ENCODE measurements at places on chromosomes 12 and 14.

GRCh38 chr12:57770734-57771133 is 1.2 kb downstream of the METTL1 start:
- no peak for DNase-seq

DNA sequence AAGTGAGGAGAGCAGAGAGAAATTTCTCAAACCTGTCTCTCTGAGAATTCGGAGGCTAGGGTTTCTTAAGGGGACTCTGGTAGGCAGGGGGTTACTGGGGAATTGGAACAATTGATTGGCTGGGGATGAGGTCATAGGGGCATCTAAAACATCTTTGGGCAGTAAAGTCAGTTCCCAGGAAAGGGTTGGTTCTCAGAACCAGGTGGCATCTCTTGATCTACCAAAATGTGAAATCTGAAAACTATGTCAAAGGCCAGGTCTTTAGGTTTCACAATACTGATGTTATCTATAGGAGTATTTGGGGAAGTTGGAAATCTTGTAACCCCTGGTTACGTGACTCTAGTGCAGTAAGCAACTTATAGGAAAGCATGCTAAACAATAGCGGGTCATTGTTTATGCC is 6.9 kb downstream of the C12orf75 start:
- DNase-seq, result no peak

DNA sequence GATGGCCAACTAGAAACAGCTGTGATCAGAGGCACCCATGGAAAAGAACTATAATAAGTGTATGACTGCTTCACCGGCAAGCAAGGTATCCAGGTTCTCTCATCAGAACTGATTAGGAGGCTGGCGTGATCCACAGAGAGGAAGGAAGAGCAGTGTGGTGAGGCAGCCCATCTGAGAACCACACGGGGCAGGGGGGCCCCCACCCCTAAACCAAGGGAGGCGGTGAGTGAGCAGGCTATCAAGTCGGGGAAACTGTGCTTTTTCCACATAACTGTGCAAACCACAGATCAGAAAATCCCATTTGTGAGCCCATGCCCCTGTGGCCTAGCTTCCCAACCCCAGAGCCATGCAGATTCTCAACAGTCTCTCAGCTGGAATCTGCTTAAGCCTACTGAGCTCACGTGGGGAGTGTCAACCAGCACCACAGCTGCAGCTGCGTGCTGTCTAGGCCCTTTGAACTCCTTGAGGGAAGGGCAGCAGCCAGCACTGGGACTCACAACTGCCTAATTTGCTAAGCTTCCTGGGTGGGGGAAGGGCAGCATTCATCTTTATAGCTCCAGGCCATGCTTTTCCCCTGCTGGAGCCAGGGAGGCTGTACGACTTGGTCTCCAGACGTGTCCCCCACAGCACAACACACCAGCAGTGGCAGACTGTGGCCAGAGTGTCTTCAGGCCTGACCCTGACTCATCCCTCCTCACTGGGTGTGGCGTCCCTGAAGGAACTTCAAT is 444.4 kb upstream of the ATP2B1 start:
- DNase-seq, result peak; percentile 9

DNA sequence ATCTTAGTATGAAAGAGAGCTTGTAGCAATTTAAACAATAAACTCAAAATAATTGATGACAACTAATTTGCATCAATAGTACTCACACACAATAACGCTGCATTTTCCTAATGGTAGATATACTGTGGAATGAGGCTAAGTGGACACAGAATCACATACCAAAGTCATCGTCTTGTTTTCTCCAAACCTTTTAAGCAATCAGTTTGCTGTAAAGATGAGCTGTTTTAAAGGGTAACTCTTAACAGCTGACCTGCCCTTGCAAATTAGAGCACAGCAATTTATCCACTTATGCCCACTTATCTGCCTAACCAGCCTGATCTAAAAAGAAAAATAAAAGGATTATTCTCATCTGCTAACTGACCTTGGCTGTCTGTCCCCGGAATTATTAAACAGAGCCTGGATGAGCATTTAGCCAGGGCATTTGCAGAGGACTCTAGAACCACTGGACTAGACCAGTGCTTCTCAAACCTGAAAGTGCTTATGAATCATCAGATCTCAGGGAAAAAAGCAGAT is 174.3 kb upstream of the BCL2L14 start:
- no peak for DNase-seq

DNA sequence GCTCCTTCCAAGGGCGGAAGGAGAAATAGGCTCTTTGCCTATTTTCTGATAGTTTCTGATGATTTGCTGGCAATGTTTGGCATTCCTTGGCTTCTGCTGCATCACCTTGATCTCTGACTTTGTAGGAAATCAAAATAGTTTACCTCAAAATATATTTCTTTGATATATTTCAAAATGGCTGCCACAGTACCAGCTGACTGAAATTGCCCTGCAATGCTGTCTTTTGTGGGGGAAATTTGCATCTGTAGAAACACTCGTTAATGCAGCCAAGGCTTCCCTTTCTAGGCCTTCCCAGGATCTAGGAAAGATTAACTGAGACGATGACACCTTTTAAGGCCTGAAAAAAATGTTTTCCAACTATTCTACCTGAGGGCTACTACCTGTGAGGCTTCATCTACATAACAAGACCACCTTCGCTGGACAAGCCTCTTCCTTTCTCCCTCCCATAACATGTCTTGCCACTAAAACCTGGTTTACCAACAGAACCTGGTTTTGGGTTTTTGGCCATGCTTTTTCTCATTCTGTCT is 212.8 kb upstream of the SSTR1 start:
- no peak for DNase-seq

DNA sequence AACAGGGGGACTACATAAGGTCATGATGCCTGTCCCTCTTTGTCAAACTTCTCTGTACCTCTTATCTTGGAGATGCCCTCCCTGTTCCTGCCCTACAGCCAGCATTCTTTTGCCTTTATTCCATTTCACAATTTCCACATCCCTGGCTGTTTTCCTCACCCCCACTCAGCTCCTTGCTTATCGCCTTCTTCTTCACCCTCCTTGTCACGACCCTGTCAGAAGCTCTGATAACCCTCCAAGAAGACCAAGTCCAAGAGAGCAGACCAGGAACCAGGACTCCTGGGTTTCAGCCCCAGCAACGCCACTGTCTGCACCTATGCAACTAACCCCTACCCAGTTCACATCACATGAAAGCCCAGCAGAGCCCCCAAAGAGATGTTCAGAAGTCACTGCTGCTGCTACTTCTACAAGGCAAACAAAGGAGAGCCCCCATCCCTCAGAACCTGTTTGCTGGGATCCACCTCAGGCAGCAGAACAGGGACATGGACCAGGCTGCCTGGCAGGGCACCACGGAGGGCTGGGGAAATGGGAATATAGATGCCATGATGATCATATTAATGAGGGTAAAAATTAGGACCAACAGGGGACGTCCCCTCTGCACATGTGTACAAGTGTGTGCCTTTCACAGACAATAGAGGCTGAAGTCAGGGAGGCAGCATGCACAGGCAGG is 92.8 kb downstream of the SINHCAF start:
- DNase-seq, result no peak

GRCh38 chr14:82999802-83000201 is 1466.1 kb upstream of the SEL1L start:
- no peak for DNase-seq

DNA sequence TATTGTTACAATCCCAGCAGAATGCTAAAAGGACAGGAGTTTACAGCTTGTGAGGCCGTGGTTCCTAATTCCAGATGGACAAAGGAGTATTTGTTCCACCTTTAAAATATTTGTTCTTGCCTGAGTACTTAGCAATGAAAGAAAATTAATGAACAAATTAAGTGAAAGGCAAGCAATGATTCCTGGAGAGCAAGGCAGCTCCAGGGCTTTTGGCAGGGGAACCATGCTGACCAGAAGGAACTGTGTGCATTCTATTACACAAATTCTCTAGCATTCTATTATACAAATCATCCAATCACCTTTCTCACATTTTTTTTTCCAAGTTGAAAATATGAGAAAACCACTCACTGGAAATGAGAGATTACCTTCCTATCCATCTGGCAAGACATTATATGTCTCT is 1.8 kb upstream of the BMAL2 start:
- DNase-seq, result no peak

- peak; percentile 69 for DNase-seq
Observed at GRCh38 chr14:49853572-49854375, 1.2 kb upstream of the NEMF start.

DNA sequence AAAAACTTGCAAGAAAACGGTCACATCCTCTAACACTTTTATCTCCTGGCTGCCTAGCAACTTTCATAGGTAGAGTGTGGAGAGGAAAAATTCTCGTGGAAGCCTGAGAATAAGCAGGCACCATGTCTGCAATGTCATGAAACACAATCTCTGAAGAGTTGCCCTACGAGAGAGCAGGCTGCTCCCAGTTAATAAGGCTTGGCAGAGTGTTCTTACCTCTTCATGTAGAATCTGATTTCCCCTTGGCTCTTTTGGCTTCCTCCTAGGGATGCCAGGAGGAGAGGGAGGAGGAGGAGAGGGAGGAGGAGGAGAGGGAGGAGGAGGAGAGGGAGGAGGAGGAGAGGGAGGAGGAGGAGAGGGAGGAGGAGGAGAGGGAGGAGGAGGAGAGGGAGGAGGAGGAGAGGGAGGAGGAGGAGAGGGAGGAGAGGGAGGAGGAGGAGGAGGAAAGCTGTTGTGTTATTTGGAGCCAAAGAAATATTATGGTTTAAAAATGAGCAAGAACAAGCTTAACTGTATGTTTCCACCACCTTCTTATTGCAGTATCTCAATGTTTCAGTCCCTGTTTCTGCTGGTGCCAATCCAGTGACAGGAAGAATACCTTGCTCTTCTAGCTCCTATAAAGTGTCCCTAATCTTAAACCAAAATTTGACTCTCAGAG is 52.9 kb downstream of the EGLN3 start:
- no peak for DNase-seq

GRCh38 chr12:109289004-109289403 is 20.1 kb downstream of the FOXN4 start:
- no peak for DNase-seq

DNA sequence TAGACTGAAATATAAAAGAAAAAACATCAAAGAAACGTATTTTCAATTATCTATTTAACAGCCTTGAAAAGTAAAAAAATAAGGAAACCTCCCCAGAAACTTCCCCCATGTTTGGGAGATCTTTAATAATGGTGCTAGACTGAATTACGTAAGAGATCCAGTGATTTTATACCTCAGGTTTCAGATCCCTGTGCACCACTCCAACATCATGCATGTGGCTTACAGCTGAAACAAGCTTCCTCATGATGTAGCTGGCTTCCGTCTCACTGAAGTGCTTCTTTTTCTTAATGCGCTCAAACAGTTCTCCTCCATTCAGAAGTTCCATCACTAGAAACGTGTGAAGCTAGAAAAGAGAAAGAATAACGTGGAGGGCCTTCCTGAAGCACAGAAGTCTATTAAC is 78.0 kb upstream of the TTC7B start:
- DNase-seq, result no peak

DNA sequence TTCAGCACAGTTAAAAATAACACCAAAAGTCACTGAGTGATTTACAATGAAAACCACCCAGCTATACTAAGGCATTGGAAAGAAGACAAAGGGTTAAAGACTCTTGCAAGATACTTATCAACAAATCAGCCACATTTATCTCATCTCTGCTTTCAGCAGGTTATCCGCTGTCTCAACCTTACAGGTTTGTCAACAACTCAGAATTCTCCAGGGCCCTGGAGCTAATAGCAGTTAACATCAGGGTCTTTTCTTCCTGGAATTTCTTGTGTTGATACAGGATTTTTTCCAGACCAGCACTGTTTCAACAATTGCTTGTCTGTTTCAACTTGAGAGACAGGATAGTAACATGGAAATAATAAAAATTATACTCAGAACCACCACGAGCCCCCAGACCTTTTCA is 3.5 kb downstream of the PKP2 start:
- no peak for DNase-seq

GRCh38 chr12:42809226-42809625 is 219.7 kb upstream of the PRICKLE1 start:
- no peak for DNase-seq

DNA sequence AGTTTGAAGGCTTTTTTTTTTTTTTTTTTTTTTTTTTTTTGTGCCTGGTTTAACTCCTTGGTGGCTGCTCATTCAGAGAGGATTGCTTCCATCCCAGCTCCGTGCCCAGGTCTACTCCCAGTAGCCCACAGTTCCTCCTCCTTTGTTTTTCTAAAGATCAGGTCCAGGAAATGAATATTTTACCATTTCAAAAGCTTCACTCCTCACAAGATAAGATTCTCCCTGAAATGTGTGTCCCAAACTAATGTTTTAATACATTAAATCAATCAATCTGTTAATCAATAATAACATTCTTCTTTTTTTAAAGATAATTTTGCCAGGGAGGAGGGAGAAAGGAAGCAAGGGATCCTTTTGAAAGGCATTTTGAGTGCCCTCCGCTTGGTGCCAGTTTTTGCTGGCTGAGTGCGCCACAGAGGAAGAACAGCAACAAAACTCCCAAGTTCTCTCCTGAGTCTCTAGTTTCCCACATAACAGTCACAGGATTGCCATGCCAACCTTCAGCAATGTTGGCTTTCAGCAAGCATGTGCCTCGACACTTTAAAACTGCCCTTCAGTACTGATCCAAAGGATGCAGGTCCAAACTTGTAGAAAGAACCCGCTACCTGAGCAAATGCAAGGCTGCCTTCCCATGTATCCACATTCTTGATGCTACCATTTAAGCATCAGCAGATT is 99.2 kb downstream of the RMST start:
- DNase-seq, result no peak

DNA sequence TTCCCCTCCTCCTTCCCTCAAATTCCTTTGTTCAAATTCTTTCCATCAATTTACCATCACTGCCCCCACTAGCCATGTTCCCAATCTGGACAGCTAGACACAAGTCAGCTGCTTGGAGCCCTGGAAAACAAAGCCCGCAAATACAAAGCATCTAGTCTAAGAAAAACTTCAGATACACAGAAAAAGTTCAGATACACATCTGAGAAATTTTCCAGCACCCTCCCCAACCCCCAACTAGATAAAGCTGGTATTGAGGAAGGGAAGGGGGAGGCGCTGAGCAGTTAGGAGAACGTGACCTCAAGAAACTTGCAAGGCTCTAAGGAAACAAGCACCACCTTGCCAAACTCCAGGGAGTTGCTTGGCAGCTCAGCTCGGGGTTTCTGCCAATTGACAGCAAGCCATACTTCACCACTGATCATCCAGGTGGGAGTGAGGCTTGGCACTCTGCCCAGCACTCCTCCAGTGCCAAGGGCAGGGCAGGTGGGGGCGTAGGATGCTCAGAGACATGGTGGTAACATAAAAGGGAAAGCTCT is 5.1 kb upstream of the CNIH1 start:
- DNase-seq, result no peak

- no peak for DNase-seq
Observed at GRCh38 chr12:131735153-131735456, 24.2 kb downstream of the SFSWAP start.

- DNase-seq, result no peak
Observed at GRCh38 chr12:124495194-124495983, 72.0 kb downstream of the NCOR2 start.

GRCh38 chr12:106119301-106119700 is 19.5 kb downstream of the NUAK1 start:
- DNase-seq, result no peak

DNA sequence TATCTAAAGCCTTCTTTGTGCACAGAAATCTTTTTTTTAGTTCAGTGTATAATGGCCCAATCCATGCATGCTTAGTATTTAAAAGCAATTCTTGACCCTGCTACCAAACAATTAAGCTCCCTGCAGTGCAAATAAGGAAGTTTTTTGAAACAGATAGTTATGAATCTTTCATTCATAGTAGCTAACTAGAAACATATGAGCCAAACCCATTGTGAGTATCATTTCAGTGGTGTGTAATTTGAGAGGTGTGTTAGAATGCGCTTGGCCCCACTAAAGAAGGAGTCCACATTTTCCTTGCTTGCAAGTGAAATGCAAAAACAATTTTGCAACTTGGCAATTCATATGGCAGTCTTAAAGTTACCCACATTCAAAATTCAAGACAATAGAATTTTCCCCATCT is 14.4 kb downstream of the EPS8 start:
- DNase-seq, result no peak

GRCh38 chr14:20415782-20416206 is 2.5 kb upstream of the TEP1 start:
- peak; percentile 57 for DNase-seq
